ENCODE measurements at places on chromosomes 3 and 15. TPM values are rescaled to one million over a fixed set of nuclear protein-coding genes. Genes with fewer than 3 reads are reported as not detected.

The FAM81A gene
- total RNA-seq, result under 0.01 TPM

The PLA2G4D gene
- not detected for total RNA-seq

The HYAL1 gene
- 1.8 TPM for total RNA-seq

The ZNF662 gene
- total RNA-seq, result 0.36 TPM

The TEX9 gene
- 1.6 TPM for total RNA-seq

The TRH gene
- total RNA-seq, result not detected

The PRKCD gene
- 4.6 TPM for total RNA-seq

The ALAS1 gene
- total RNA-seq, result 46.7 TPM

The ADAMTS17 gene
- 0.75 TPM for total RNA-seq

The ALG1L2 gene
- total RNA-seq, result not detected

The NMB gene
- total RNA-seq, result 3.9 TPM

The ZIC4 gene
- total RNA-seq, result not detected

The GUCA1C gene
- total RNA-seq, result not detected

The ROPN1 gene
- total RNA-seq, result not detected

The OCA2 gene
- not detected for total RNA-seq
